ENCODE measurements at places on chromosomes 7 and 10.

DNA sequence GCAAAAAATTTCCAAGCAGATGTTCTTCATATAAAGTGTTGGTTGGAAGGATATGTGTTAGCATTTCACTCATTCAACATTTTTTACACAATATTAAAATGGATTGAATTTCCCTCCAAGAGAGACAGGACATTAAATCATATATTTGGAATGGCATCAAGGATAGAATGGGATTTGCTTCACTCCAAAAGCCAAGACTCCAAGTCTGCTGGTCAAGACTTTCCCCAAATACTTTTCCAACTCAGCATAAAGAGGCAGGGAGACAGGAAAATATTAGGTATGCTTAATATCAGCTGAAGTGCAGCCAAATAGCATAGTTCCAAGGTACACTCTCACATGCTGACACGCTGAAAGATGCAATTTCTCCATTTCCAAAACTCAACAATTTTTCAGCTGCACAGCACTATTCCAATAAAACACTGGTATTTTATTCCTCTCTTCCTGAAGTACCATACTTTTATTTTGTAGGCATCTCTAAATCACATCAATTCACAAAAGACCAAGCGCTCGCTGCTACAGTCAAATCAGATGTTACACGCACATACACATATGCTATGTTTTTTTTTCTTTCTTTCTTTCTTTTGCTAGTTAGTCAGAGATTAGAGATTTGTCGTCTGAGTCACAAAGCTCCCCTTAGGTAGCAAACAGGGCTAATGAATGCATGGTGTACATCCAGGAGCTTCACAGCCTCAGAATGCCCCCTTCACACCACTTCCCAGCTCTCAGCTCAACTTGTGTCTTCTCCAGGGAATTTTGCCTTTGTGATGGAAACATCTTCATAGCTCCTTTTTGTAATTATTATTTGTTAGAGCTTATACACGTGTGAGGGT, 1033.8 kb upstream of the AUTS2 start:
- DNase-seq, result no peak

- no peak for DNase-seq
Observed at GRCh38 chr7:122161628-122162027, 17.6 kb upstream of the AASS start.

- DNase-seq, result no peak
Observed at GRCh38 chr7:89223900-89224395, 428.4 kb upstream of the TEX47 start.

GRCh38 chr7:129203050-129203741, 14.8 kb downstream of the SMO start:
- DNase-seq, result no peak

DNA sequence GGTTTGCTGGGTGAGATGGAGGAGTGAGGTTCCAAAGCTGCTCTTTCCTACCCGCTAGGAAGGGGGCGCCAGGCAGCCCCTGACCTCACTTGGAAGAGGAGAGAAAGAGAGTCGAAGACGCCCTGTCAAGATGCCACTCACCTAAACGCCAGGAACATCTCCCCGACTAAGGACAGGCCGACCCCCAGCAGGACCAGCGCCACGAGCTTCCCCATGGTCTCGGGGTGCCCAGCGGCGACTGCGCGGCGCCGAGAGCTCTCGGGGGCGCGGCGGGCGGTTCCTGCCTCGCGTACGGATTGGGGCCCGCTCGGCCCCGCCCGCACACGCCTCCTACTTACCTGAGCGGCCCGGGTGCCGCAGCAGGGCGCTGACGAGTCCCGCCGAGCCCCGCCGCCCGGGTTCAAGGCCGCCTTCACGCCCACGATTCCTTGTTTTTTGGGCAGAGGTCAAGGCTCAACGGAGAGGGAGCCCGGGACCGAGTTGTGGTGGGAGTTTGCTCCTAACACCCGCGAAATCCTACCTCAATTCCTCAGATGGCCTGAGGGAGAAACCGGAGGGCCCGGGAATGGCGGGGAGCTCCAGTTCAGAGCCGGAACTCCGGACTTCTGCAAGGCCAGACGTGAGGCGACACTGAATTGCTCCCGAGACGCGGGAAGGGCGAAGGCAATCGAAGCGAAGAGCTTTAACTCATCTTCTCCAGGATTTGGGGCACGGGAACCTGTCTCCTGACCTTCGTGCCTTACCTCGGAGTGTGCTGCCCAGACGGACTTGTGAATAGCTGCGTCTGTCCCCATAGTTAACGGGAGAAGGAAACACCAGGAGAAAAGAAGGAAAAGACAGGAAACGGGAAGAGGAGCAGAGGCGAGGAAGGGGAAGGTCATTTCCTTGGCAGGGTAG, at the start of gene PON3:
TSS of gene PON3 (minus strand) at position 240 of the 897 bp plus-strand sequence. CDS start at position 215, 25 bp downstream.
- no peak for DNase-seq

- DNase-seq, result no peak
Observed at GRCh38 chr10:62562101-62562500, 187.9 kb downstream of the ZNF365 start.

GRCh38 chr7:123916240-123916724, 8.8 kb upstream of the SPAM1 start:
- DNase-seq, result no peak

Measured in T-helper 2 cell (primary cell).